ENCODE measurements at places on chromosomes 7 and 10. TPM values are rescaled to one million over a fixed set of nuclear protein-coding genes. Genes with fewer than 3 reads are reported as not detected.

CHCHD2 gene
- total RNA-seq = not detected

ERVW-1 gene
- not detected for total RNA-seq

GRCh38 chr10:103157246-103157645, 35.8 kb downstream of the NT5C2 start:
- DNase-seq = no peak
- peak overlapping the region; percentile 52 for H3K27ac ChIP-seq
- H3K36me3 ChIP-seq = peaks cover 3% of the 10 kb centered on the region
- H3K27me3 ChIP-seq = no peaks in the 10 kb centered on the region
- H3K4me1 ChIP-seq = peaks cover 28% of the 10 kb centered on the region

DNA sequence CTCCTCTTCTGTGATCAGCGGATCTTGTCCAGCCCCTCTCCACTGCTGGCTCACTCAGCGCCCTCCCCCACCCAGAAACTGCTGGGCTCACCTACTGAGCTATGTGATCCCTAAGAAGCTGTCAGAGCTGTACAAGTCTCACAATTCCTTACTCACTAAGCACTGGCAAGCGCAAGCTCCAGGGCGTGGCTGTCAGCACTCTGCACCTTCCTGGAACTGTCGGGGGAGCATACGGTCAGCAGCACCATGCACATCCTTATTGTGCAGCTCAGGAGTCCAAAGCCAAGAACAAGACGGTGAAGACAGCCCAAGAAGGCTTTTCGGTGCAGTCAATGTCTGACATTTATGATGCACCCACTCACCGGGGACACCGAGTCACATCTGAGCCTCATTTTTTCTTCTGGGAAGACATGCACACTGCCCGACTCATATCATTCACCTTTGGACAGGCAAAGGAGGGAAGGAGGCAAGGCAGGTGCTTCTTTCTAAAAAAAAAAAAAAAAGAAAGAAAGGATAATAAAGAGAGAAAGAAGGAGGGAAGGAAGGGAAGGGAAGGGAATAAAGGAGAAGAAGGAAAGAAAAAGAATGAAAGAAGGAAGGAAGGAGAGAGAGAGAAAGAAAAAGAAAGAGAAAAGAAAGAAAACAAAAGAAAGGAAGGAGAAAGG, 56.3 kb downstream of the ASB13 start:
- no peaks in the 10 kb centered on the region for H3K36me3 ChIP-seq
- H3K27ac ChIP-seq = no peak overlapping the region
- no peak for DNase-seq

DNA sequence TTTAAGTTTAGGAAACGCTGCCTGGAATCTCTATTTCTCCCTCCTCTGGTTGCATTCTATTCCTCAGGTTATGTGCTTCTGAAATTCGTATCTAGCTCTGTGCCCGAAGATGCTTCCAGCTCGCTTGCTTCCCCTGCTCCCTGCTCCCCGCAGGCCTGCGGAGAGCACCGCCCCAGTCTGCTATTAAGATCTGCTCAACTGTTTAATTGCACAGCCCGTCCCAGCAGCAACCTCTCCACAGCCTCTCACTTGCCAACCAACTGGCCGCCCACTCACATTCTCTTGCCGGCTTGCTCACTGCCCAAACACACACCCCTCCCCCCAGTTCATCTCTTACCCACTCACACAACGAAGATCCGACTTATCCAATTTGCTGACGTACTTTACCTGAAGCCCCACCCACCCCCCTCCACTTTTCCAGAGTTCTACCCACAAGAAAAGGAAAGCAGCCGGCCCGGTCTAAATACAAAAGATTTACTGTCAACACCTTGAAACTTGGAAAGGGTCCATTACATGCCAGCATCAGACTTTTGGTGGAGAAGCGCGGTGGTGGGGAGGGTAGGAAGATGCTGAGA, 167.3 kb upstream of the KLF14 start:
- 0 out of 2 replicates have a peak overlapping the region, but pooled peaks have one; percentile 14 for H3K27ac ChIP-seq
- DNase-seq = no peak
- no peaks in the 10 kb centered on the region for H3K27me3 ChIP-seq

- H3K4me1 ChIP-seq = peaks cover 5% of the 10 kb centered on the region
- peak; percentile 87 for DNase-seq
- peak overlapping the region; percentile 51 for H3K27ac ChIP-seq
- H3K27me3 ChIP-seq = no peaks in the 10 kb centered on the region
- no peak overlapping the region for H3K4me3 ChIP-seq
- no peaks in the 10 kb centered on the region for H3K36me3 ChIP-seq
These were observed 145.2 kb downstream of the FRMD4A start for GRCh38 chr10:14185316-14186045.

- DNase-seq = peak; percentile 52
- H3K4me1 ChIP-seq = peaks cover 37% of the 10 kb centered on the region
These were observed 68.0 kb upstream of the FAM20C start for GRCh38 chr7:124130-124949.

DNA sequence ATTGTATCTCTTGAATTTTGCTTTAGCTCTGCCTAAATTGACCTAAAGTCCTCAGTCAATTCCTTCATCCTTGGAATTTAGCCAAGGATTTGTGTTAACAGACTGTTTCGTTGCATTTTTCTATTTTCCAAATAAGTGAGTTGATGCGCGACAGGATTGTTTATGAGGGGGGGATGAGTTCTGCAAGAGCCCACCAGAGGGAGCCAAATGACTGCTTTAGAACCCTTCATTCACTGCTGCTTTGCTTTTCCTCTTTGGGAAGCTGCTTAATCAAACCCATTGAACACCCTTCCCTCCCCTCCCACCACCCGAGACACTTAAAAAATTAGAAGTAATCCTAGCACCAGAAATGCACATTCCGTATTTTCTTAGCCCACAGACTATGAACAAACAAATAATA, 33.7 kb upstream of the PTF1A start:
- H3K4me1 ChIP-seq = no peaks in the 10 kb centered on the region
- no peak overlapping the region for H3K27ac ChIP-seq
- peaks cover 9% of the 10 kb centered on the region for H3K27me3 ChIP-seq
